Stimulated activated CD8-positive, alpha-beta memory T cell treated with anti-CD3 and anti-CD28 coated beads, Interleukin-7, amount 100 ng/mL, for 1 hour (primary cell): ENCODE measurements at places on chromosomes 11 and 22.
A peak's percentile ranks its signal among the peaks of the same experiment; 100 is the strongest.

DNA sequence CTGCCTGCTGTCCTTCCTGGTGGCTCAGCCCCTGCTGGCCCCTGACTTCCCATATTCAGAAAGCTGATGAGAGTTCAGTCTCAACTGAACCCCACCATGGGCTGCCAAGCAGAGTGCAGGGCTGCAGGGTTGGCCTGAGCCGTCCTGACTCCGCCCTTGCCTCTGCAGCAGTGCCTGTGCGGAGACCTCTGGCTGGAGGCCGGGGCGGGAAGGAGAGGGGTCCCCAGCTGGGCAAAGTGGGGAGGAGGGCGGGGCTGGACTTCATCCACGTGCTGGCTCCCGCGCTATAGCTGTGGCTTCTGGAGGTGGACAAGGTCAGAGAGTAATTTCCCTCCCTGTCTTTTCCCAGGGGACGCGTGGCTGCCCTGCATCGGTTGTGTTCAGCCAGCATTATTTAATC is 13.6 kb downstream of the GLB1L3 start:
- DNase-seq = no peak

DNA sequence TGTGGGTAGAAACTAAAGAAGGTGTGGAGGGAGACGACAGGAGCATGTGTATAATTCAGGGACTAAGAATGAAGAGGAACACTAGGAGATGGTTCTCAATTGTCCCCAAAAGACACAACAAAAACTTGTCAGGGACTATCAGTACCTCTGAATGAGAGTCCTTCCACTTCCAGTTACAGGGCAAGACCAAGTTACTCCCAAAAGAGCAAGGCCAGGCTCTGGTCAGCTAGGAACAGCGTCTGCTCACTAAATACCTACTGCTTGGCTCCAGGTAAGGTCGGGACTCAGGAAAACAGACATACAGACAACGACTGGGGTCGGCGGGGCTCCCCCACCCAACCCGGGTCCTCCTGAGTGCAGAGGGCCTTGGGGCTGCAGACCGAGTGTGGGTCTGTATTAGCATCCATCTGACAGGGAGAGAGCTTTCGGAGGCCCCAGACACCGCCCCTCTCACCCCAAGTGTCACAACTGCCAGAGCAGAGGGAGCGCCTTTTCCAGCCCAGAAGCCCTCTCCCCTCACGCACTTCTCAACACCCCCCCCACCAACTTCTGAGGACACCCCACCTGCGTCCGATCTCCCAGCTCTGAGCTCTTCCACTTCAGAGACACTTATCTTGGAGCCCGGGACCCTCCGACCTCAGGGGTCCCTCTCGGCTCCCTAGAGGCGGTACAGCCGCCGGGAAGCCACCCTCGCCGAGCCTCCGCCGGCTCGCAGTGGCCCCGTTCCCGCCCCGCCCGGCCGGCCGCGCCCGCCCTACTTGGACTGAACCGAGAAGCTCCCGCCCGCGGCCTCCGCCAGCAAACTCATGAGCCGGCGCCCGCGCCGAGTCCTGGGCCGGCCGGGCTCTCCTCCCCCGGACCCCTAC is 522 bp downstream of the RHOG start:
- DNase-seq = no peak

DNA sequence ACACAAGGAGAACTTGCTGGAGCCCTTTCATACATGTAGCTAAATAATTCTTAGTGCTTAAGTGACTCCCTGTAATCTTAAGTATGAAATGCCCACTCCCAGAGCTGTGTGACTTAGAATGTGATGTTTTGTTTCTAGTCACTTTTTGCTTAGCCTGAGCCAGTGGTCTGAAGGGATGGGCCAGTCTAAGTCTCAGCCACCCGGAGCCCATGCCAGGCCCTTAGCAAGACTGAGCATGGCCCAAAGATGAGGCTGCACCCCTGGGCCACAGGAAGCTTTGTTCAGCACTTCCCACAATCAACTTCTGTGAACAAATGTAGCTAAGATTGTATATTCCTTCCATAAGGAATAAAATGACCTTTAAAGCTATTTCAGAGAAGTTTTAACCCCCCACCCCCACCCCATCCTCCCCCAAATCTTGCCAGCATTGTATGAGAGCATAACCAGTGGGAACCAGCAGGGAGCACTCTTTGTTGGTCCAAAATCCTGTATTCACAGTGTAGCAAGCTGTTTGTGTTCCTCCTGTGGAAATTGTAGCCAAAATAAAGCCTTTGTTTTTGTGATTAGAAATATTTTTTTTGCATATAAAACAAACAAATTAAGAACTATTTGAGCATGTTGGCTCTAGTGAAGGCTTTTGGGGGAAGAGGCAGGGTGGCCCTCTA is 73.8 kb upstream of the GAL start:
- no peak for DNase-seq

- no peak for DNase-seq
Observed at GRCh38 chr22:42711281-42711731, 9.4 kb downstream of the A4GALT start.

- DNase-seq = no peak
Observed at GRCh38 chr22:50581950-50582492, 628 bp downstream of the CHKB start.

- DNase-seq = peak; percentile 30
Observed at GRCh38 chr22:37804881-37805809, 2.6 kb upstream of the GCAT start.

GRCh38 chr11:31881825-31882224 is 70.7 kb upstream of the PAX6 start:
- no peak for DNase-seq

GRCh38 chr11:130422251-130422995 is 6.0 kb downstream of the ADAMTS8 start:
- DNase-seq = no peak

DNA sequence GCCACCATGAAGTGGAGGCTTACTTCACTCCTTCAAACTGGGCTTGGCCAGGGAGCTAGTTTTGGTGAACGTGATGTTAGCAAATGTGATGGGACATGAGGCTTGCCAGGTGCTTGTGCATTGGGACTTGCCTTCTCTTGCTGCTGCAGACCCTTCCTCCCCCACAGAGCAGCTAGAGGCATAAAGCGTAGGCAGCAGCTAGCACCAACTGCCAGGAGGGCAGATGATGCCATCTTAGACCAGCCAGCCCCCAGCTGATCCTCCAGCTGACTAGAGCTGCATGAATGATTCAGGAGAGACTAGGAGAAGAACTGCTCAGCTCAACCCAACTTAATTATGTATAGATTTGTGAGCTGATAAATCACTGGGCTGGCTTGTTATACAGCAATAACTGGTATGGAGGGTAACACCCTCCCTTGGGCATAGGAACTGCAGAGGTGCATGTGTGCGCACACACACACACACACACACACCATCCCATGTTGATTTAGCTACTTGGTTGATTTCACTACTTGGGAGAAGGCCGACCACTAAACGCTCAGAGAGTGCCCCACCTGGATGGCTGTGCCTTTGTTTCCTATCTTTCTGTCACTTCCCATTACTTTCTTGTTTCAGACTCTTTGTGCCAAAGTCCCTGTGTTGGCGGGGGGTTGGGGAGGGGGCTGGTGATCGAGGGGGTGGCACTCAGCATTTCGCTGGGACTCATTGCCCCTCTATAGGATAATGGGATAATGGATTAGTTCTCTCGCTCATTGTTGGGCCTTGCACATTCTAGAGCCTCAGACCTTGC is 202.8 kb downstream of the ADAMTS15 start:
- no peak for DNase-seq

DNA sequence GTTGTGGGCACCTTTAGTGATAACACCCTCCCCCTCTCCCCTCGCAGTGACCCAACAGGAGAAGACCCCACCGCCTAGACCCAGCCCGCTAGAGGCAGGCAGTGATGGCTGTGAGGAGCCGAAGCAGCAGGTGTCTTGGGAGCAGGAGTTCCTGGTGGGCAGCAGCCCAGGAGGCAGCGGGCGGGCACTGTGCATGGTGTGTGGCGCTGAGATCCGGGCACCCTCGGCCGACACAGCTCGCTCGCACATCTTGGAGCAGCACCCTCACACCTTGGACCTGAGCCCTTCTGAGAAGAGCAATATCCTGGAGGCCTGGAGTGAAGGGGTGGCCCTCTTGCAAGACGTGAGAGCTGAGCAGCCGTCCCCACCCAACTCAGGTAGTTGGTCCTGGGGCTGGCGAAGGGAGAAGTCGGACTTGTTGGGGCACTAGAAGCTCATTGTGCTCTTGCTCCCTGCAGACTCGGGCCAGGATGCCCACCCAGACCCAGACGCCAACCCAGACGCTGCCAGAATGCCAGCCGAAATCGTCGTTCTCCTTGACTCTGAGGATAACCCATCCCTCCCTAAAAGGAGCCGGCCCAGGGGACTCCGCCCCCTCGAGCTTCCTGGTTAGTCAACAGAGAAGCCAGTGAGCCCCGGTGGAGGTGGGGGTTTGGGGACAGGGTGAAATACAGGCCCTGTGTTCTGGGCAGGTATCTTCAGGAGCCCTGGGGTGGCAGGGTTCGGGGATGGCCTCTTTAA is 4.7 kb downstream of the SPINDOC start:
- no peak for DNase-seq

DNA sequence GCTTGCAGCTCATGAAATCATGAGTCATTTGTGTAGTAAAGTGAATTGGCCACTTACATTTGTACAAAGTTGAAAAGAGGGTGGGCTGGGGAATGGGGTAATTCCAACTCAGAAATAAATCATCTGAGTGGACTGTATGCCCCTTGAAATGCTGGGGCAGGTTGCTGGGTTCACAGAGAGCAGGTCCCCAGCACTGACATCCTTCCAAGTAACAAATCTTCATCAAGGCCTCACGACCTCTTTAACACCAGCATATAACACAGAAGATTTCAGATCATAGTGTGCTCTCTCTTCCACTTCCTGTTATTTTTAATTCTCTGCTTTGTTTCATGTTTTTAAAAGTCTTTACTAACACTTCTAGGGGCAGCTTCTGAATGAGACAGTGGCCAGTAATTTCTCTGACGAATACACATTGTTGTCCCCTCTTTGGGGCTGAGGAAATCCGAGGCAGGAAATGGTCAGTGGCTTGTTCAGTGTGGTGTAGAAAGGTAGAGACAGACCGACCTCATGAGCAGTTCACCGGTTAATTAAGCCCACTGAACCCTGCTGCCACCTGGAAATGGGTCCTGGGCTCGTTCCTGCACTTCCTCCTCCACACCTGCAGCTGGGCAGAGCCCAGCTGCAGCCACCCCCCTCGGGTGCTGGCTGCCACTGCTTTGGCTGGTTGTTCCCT is 127.7 kb downstream of the MAML2 start:
- DNase-seq = no peak

- no peak for DNase-seq
Observed at GRCh38 chr11:111327908-111328624, 29.7 kb downstream of the POU2AF3 start.

- no peak for DNase-seq
Observed at GRCh38 chr22:21755851-21756284, 20.3 kb upstream of the YPEL1 start.

DNA sequence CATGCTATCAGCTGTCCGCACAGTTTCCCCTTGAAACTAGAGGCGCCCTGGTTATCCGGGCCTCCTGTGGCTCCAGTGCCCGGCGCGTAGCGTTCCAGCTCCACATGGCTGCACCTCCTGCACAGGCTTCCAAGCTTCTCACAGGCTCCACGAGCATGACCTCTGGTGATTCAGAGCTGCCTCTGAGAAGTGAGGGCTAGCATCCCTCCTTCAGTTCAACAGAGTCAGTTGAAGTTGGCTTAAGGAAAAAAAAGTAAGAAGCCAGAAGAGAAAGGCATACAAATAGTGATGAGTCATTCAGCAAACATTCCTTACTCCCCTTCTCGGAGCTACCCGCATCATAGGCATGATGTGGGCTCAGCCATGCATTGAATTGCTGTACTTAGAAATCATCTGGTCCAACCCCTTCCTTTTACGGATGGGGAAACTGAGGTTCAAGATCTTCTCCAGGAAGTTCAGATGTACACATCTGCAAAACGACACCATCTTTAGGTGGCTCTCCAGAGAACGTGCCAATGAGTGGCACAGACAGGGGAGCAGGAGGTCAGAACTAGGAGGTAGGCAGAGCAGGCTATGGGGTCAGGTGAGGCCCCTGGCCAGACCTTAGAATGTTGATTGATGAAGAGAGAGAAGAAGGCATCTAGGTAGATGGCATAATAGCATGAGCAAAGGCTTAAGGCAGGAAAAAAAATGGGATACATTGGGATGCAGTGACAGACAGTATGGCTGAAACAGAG is 216.3 kb upstream of the TBCEL start:
- DNase-seq = no peak

GRCh38 chr11:120178561-120179056 is 32.2 kb upstream of the OAF start:
- DNase-seq = no peak

DNA sequence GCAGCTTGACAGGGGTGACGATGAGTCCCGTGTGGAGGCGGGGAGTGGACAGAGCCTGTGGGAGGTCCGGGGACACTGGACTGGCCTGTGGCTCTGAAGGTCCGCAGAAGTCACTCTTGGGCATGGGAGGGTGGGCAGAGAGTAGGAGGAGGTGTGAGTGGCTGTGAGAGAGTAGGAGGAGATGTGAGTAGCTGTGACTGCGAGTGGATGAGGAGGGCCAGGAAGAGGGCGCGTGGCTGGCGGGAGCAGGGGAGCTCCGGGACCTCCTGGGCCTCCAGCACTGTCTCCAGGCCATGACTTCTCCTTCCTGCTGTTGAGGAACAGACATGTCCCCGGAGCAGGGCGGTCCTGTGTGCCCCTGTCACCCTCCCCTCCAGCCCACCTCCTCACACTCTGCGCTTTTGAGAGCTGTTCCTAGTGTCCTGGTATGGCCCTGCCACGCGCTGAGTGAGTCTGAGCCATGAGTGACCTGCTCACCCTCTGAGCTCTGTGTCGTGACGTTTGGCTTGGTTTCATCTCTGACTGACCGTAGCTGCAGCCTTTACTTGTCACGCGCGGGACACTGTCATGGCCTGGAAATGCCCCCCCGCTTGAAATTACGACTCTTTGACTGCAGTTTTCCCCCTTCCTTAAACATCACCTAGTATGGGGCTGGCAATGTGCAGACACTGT is 391.5 kb downstream of the TBC1D22A start:
- no peak for DNase-seq

GRCh38 chr22:49022816-49023160 is 804.9 kb downstream of the BRD1 start:
- no peak for DNase-seq

- DNase-seq = peak; percentile 74
Observed at GRCh38 chr11:133956650-133957633, at the start of gene IGSF9B. Gene IGSF9B, minus strand, starts transcription at chr11:133956968. Its CDS starts 214 bp downstream, at chr11:133956754.

DNA sequence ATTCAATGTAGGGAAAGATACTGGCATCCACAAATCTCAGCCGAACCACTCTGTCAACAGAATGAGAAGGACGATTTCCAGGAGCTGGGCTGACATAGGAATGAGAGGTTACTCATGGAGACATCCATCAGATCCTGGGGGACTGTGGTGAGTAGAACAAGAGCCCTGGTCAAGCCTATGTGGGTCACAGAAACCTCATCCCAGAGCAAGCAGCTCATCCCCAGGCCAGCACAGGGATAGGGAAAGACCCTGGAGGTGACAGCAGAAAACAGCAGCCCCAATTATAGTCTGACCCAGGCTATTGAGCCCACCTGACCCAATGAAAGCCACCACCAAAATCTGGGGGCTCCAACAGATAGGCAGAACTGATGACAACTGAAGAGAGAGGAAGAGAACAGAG is 128.0 kb upstream of the SERPIND1 start:
- no peak for DNase-seq
